ENCODE measurements at places on chromosomes 5 and 9.

DNA sequence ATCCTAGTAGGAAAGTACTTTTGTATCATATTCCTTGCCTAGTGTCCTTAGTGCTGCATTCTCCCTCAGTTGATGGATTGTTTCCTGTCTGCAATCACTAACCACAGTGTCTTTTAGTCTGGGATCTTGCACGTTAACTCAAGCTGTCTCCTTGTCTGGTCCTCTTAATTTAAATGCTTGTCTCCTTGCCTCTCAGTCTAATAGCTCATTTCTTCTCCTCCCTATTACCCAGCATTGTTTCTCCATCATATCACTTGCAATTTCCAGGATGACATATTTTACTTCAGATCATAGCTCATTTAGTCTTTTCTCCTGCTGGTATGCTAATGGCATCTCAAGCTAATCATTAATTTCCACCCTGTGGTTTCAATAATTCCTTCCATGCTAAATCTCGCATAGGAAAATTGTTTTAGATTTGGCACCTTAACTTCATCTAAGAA lies 2052.0 kb upstream of the C9orf72 start:
- no peak for DNase-seq

DNA sequence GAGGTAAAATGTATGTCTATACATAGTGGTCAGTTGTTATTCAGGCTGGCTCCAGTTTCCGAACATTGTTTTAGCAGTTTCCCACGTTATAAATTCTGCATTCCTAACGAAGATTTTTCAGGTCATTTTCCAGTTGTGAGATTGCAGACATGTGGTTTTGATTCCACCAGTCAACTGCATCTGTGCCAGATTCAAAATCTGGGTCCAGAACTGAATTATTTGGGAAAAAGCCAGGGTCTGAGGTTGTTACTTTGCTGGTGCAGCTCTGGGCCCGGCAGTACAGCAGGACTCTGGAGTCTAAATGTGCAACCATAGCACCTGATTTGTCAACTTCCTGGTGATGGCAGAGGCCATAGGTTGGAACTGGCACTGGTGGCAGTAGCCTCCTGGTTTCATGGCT lies 105.7 kb upstream of the MEGF10 start:
- DNase-seq, result no peak

DNA sequence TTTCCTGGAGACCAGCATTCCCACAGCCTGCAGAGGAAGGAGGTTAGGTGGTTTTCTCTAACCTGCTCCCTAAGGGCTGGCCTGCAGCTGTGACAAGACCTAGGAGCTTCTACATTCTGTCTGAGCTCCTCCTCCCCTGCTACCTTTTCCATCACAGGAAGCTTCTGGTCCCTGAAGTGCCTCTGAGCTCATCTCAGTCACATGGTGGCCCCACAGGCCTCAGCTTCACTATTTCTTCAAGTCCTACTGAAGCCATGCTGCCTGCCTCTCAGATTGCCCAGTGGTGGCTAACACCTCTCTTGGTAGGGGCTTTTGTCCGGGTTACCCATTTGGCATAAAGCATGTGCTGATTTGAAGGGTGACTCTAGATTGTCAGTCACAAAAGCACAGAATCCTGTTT lies 259.4 kb downstream of the CRB2 start:
- DNase-seq, result no peak

- DNase-seq, result no peak
These were observed 1.1 kb downstream of the SPEF2 start for GRCh38 chr5:35618781-35619180.

GRCh38 chr5:57184322-57184721 lies 10.5 kb downstream of the GPBP1 start:
- no peak for DNase-seq

DNA sequence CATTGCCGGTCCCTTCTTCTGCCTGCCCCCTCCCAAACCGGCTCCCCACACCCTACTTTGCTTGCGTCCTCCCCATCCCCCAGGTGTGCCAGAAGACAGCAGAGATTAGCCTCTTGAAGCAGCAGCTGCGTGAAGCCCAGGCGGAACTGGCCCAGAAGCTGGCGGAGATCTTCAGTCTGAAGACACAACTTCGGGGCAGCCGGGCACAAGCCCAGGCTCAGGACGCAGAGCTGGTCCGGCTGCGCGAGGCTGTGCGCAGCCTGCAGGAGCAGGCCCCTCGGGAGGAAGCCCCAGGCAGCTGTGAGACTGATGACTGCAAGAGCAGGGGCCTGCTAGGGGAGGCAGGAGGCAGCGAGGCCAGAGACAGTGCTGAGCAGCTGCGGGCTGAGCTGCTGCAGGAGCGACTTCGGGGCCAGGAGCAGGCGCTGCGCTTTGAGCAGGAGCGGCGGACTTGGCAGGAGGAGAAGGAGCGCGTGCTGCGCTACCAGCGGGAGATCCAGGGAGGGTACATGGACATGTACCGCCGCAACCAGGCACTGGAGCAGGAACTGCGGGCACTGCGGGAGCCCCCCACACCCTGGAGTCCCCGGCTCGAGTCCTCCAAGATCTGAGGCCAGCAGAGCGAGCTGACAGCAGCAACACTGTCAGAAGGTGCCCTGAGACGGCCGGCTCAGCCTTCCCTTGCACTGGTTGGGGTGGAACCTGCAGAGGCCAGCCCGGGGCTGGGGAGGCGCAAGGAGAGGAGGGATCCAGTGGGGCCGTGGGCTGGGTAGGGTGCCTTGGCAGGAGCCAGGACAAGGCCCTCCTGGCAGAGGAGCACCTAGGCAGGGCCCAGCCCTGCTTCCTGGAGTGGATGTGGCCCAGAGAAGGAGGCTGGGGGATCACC lies 8.3 kb downstream of the N4BP3 start:
- DNase-seq, result no peak

- DNase-seq, result no peak
These were observed 130.7 kb downstream of the SEC61B start for GRCh38 chr9:99352826-99353225.

- DNase-seq, result no peak
These were observed 1.2 kb upstream of the MSANTD3 start for GRCh38 chr9:100425758-100426157.

GRCh38 chr5:134097211-134097749 lies 17.2 kb upstream of the TCF7 start:
- no peak for DNase-seq

All from stimulated activated CD8-positive, alpha-beta memory T cell treated with anti-CD3 and anti-CD28 coated beads, Interleukin-7, amount 100 ng/mL, for 24 hours (primary cell).